IPS-NIHi11 (cell line): ENCODE measurements at places on chromosomes 2 and 18.

- no peak for DNase-seq
Observed at GRCh38 chr2:217909156-217909820, 93.5 kb downstream of the TNS1 start.

GRCh38 chr2:159445307-159445706, 158.8 kb upstream of the WDSUB1 start:
- DNase-seq, result no peak

DNA sequence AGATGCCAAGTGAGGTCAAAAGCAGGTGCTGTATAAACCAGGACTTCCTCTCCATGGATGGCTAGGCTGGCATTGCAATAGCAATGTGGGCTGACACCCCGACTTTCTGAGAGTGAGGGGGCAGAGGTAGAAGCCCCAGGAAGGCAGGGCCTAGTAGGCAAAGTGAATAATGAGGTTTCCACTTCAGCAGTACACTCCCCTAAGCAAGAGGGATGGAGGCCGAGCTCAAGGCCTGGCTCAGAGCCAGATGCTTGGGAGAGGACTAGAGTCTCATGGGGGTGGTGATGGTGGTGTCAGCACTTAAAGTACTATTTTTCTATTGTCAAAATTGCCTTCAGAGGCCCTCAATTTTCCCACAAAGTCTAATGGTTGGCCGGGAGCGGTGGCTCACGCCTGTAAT, 41.6 kb upstream of the HK2 start:
- no peak for DNase-seq

DNA sequence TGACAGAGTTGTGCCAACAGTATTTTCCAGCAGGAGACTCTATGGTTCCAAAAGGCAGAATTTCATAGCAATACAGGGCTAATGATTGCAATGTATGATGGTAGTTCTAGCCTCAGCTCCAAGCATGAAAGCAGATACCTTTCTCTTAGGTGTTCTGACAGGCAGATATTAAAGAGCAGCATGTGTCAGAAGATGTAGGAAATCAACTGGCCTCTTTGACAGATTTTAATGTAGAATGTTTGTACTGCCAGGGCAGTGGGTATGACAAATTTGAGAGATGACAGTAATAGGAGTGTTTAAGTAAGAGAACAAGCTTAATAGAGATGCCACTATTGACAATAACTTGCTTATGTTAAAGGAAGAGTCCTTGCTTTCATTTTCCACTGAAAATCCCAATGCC, 21.5 kb upstream of the VWC2L start:
- no peak for DNase-seq

- DNase-seq, result no peak
Observed at GRCh38 chr18:9835825-9836224, 49.9 kb upstream of the TXNDC2 start.

GRCh38 chr2:12313445-12314126, 403.1 kb upstream of the TRIB2 start:
- DNase-seq, result no peak

DNA sequence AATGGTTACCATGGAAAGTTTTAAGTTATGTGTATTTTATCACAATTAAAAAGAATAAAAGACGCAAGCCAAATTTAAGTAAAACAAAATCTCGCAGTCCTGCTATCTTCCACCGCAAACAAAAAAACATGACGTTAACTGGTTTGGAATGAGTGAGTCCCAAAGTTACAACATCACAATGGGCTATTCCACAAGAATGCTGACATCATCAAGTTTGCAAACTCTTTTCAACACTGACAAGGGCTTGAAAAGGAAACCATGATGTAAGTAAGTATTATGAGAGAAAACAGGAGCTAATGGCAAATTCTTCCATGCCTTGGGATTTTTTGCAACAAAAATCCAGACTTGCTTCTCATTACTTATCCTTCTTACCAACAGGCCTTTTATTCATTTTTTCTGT, 31.1 kb downstream of the SIGLEC15 start:
- DNase-seq, result no peak
